Calu3 (cell line): ENCODE measurements at places on chromosomes 4 and X. TPM values are rescaled to one million over a fixed set of nuclear protein-coding genes. Genes with fewer than 3 reads are reported as not detected.

CSN2 gene
- not detected in 2 replicates for total RNA-seq

TACR3 gene
- not detected in 2 replicates for total RNA-seq

TBC1D19 gene
- total RNA-seq: 3.2 and 5.5 TPM in 2 replicates

ETDA gene
- total RNA-seq: not detected in 2 replicates

KIF4A gene
- total RNA-seq: 25.9 and 30.9 TPM in 2 replicates

DRP2 gene
- total RNA-seq: 0.39 and 0.66 TPM in 2 replicates
